GM12865 (cell line): ENCODE measurements at places on chromosomes 2 and 18.

GRCh38 chr2:42331569-42332284 lies 29.3 kb downstream of the COX7A2L start:
- no peak for DNase-seq

DNA sequence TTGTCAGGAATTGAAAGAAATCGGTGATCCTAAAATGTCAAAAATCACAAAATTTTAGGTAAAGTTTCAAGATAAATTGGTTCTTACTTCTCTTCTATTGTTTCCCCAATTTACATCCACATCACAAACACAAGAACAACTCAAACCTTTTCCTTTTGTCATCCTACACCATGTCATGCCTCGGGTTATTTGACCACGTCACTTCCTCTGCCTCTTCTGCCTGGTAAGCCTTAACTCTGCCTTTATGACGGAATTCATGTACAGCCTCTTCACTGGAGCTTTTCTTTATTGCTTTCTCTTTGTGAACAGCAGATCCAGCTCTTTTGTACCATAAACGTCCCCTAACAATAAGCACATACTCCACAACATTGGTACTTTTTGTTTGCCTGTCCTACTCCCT lies 258.0 kb downstream of the DPP10 start:
- DNase-seq: no peak

GRCh38 chr2:84388133-84388532 lies 70.9 kb downstream of the SUCLG1 start:
- no peak for DNase-seq

- DNase-seq: no peak
Measured at GRCh38 chr2:230809677-230810251, 55.0 kb upstream of the ITM2C start.

DNA sequence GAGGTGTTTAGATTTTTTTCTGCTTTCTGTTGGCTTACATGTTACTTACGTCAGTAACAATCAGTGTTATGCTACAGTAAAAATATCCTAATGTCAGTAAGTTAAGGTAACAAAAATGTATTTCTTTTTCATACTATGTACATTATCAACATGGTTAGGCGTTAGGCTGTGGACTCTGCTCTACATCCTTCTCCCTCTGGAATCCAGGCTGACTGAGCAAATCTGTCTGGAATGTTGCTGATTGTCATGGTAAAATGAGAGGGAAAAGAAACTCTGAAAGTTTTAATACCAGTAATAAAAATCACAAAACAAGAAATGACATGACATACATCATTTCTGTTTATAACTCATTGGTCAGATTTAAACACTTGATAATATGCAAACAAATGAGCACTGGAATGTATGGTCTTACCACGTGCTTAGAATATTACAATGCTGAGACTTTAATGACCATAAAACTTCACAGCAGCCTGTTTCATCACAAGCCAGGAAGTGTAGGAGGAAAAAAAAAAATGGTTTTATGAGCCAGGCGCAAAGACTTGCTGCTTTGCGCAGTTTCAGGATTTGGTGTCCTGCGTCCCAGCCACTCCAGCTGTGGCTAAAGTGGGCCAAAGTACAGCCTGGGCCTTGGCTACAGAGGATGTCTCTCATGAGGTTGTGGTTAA lies 252.4 kb downstream of the FSIP2 start:
- DNase-seq: no peak

GRCh38 chr2:175842996-175843395 lies 159.1 kb downstream of the LNPK start:
- no peak for DNase-seq

GRCh38 chr2:38690499-38691420 lies 24.8 kb downstream of the GALM start:
- DNase-seq: no peak

- DNase-seq: peak; percentile 84
Measured at GRCh38 chr2:233142355-233142897, 82.3 kb downstream of the INPP5D start.

GRCh38 chr2:168934826-168935225 lies 33.7 kb downstream of the G6PC2 start:
- DNase-seq: no peak

GRCh38 chr2:10620481-10620880 lies 69.3 kb downstream of the NOL10 start:
- DNase-seq: no peak

DNA sequence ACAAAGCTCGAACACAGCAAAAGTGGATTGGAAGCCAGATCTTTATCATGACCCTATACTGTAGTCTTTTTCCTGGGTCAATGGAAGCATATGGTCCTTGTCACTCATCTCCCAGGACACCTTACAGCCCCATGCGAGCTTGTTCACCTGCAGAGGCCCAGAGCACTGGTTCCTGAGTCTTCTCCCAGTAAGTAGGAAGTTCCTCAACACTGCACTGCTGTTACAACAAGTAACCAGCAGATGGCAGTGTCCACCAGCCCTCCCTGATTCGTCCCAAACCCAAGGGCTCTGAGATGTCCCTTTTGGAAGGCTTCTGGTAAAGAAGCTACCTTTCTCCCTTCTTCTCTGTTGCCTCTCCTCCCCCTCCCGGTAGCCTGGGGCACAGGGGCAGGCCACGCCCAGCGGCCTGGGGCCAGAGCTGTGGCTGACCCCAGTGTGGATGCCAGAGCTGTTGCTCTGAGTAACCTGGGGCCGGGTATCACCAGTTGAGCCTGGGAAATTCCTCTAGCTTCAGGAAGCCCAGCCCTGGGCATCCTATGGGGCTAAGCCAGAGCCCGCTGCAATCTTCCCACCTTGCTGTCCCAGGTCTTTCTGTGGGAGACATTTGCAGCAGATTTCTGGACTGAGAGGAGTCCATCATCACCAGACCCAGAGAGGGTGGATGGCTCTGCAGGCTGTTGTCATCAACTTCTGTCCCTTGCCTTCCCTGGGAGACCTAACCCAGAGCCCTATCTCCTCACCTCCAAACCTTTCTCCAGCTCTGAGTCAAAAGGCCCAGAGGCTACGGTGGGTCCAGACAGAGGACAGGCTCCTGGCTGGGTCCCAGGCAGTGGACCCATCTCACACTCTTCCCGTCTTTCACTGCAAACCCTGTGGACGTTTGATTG lies 5.3 kb upstream of the GDF7 start:
- DNase-seq: peak; percentile 81

- peak; percentile 38 for DNase-seq
Measured at GRCh38 chr18:24878289-24878688, 417.9 kb downstream of the HRH4 start.

- DNase-seq: no peak
Measured at GRCh38 chr2:21535826-21536225, 412.1 kb downstream of the TDRD15 start.

- DNase-seq: no peak
Measured at GRCh38 chr2:190431907-190432306, 23.8 kb downstream of the MFSD6 start.

DNA sequence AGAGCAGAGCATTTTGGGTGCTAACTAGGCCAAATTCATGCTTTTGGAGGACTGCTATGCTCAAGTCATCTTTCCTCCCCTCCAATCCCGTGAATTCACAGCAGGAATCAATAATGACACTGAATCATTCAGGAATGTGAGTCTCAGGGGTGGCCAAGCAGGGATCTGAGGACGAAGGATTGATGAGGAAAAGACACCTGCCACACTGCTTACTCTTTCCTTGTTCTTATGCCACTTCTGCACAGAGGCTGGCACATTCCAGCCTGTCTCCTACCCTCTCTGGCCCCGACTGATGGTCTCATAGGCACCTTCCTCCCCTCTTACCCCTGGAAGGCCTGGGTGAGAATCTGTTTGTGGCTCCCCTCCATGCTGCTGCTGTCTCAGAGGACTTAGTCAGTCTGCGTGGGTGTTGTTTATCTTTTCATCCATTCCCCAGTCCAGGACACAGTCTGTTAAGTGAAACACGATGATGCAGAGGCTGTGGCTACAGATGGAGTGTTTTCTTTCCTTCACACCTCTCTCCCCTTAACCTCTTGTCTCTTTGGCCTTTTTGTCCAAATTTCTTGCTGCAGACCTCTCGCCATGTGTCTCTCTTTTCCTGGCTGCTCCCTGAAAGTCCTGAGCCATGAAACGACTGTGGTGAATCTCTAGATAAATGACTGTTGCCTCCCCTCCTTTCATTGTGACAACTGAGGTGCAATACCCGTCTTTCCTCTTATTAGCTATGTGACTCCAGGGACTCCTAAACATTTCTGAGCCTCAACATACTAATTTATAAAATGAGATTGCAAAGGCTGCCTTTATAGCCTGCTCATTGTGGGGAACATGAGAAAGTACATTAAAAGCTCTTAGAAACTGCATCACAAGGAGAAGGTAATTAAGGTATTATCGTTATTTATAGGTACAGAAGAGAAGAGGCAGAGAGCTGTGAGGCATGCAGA lies 86.9 kb downstream of the RDH14 start:
- DNase-seq: no peak

GRCh38 chr18:7048081-7048480 lies 69.5 kb downstream of the LAMA1 start:
- DNase-seq: no peak

DNA sequence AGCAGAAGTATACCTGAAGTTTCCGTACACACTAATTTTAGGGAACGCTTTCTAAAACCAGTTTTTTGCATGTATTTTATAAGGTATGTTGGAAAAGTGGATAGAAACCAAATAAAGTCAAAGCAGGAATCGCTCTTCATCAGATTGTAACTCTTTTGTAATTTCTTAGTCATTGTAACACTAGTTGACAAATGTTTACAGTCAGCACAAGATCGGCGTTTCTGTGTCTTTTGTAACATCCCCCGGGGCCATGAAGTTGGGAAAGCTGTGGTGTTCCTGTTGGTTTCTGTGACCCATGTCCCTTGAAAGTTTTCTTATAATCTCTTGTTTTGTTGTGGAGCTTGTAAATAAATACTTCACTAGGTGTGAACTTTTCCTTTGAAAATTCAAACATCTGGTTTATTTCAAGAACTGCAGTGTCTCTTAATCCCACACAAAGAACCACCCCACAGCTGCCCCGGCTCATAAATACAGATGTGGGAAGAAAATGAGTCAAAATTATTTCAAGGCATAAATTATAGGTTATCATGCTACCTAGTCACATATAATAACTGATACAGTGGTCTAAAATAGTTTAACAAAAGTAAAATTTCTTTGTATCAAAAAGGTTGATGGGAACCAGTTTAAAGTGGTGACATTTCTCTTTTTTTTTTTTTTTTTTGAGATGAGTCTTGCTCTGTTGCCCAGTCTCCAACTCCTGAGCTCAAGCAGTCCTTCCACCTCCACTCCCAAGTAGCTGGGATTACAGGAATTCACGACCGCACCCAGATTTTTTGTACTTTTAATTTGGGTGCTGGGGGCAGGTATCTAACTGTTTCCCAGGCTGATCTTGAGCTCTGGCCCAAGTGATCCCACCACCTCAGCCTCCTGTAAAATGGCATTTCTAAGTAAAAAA lies 751 bp upstream of the NMI start:
- DNase-seq: peak; percentile 35

DNA sequence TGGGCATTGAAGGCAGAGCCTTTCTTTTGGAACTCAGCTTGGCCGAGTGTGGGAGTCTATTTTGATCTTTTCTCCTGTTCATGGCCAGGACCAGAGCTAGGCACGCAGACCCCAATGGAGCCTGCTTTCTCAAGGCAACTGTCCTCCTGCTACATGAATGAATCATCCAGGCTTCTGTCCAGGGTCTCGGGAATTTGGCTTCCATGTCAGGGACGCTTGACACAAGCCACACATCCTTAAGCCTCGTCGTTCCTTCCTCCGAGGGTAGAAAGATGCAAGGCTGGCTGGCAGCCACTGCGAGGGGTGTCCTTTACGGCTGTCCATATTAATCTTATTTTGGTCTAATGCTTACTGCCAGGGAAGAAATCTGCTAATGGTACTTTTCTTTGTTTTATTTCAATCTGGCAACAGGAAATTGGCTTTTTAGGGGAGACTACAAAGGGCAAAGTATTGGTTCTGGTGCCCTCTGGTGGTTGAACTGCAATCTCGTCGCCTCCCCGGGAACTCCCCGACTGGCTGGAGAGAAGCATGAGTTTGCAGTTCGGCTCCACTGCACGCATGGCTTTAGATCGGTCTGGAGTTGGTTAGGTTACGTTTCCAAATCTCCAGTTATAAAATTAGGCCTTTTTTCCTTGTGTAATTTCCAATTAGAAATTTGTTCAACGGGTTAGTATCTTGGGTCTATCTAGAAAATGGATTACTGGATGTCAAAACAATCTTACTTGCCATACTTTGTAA lies 135.2 kb downstream of the ALPK2 start:
- DNase-seq: peak; percentile 83

GRCh38 chr2:234156326-234156725 lies 105.8 kb downstream of the SPP2 start:
- no peak for DNase-seq

- DNase-seq: no peak
Measured at GRCh38 chr2:239908308-239908707, 116.8 kb downstream of the NDUFA10 start.

DNA sequence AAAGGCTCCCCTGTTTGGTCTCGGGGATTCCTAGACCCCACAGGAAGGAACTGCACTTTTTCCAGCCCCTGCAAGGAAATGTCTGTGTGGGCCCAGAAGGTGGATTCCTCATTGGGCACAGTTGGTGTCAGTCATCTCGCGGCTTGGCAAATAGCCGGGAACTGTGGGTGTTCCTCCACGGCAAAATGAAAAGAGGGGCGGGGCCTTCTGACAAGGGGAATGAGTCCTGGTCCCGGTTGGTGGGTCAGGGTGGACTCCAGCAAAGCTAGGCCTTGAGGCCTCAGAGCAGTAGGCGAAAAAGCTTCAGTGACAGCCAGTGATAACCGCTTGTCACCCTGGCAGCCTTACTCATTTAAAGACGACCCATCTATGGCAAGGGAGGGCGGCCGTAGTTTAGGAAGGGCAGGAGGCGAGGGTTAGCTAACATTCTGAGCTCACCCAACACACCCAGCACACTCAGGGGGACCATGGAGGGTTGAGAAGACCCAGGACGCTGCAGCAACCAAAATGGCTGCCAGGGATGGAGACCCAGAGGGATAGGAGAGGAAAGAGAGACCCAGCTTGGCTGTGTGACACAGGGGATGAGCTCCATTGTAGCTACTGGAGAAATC lies 16.5 kb downstream of the SLC4A3 start:
- peak; percentile 19 for DNase-seq

GRCh38 chr2:33673937-33674336 lies 74.8 kb upstream of the FAM98A start:
- DNase-seq: peak; percentile 12
